ENCODE measurements at places on chromosomes 6 and 20. TPM values are rescaled to one million over a fixed set of nuclear protein-coding genes. Genes with fewer than 3 reads are reported as not detected.

- DNase-seq, result no peak
Observed at GRCh38 chr20:48924756-48925109, 3.2 kb downstream of the ARFGEF2 start.

DNA sequence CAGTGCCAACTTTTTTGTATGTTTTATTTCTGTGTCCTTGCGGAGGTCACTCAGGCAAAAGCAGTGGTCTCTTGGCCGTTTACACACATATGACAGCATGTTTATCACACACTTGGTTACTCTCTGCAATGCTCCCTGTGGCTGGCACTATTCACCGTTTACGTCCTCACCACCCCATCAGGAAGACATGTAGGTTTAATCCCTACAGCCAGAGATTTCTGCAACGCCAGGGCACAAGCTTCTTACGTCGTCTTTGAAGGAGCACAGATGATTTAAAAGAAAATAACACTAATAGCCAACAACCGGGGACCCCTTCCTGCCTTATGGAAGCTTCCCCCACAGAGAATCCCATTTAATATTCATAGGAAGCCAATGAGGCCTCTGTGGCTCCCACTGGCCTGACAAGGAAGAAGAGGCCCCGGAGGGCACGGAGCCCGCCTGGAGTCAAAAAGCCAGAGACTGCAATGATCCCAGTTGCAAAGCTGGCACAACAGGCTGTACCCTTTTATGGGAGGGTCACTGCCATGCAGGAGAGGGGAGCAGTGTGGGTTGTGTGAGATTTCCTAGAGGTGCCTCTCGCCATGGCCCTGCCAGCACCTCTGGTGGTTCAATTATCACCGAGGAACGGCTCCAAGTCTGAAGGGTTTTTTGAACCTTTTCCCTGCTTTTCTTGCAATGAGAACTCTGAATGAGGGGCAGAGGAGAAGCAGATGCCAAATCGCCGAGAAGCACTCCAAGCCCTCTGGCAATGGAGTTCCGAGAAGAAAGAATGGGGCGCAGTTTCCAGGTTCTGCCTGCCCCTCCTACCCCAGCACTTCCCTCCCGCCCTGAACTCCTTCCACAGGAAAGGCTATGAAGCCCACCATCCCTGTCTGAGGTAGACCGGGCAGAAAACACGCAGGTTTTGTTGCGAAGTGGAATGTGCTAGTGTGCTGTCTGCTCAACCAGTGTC is 96.2 kb downstream of the THBS2 start:
- no peak for DNase-seq

Gene KIAA1755
- total RNA-seq, result 2.8 TPM

Gene ZBP1
- not detected for total RNA-seq

DNA sequence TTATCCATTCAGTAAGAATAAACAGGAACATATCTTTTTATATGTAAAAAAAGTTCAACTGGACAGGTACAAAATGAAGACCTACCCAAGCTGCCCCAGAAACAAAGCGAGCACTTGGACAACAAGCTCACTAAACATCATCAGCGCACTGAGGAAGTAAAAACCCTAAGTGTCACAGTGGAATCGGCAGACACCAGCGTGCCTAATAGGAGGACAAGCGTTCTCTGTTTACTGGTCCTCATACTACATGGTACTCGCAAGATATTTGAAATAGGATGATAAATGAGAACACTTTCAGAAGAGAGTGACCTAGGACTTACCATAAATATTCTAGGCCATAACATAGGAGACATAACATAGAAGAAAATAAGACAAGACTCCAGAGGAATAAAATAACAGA is 18.2 kb downstream of the MAP7 start:
- DNase-seq, result no peak

Gene HLA-DRB5
- not detected for total RNA-seq

- no peak for DNase-seq
Observed at GRCh38 chr6:79634491-79635231, 3.5 kb downstream of the SH3BGRL2 start.

Gene FLRT3
- 5.1 TPM for total RNA-seq

Gene BPI
- not detected for total RNA-seq

Gene PEX3
- 25.6 TPM for total RNA-seq

DNA sequence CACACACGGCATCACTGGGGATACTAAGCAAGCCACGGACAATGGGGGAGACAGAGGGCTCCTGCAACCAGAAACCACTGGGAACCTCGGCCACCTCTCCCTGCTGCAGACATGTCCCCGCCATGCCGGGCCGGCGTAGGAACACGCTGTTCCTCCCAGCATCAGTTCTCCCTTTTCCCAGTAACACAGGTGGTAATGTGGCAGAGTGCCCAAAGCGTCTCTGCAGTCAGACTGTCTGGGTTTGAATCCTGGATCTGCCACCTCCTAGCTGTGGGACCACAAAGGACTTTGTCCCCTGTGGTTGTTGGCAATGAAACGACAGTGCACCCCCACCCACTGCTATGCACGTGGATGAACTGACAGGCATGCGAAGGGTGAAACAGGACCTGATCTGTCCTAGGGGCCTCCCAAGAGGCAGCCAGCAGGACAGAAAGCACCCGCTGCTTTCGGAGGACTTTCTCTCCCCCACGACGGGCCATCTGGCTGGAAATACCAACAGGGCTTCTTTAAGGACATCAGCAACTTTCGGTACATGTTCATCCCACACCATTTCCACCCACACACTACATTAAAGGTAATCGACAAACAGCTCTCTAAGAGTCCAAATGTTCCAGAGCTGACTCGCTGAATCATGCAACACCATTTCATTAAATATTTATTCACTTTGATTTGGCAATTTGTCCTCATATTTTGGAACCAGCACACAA is 74.1 kb downstream of the SULF2 start:
- DNase-seq, result no peak

DNA sequence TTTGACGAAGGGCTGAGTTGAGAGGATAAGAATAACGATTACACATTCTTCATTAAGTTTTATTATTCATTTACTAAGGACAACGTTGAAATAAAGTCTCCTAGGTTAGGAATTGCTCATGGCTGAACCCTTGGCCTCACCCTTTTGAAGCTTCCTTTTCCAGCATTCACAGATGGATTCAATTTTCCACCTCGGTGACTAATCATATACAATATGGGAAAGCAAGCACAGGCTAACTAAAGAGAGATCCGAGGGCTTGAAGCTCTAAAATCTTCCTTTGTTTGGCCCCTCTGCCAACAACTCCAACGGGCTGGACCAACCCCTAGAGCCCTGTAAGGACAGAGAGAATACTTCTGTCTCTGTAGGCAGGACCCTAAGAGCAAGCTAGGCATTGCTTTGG is 159.5 kb downstream of the SOD2 start:
- peak; percentile 61 for DNase-seq

Gene VSX1
- not detected for total RNA-seq

Gene EDN3
- total RNA-seq, result not detected

Gene IRF4
- total RNA-seq, result under 0.01 TPM

Gene CTAGE9
- total RNA-seq, result not detected

DNA sequence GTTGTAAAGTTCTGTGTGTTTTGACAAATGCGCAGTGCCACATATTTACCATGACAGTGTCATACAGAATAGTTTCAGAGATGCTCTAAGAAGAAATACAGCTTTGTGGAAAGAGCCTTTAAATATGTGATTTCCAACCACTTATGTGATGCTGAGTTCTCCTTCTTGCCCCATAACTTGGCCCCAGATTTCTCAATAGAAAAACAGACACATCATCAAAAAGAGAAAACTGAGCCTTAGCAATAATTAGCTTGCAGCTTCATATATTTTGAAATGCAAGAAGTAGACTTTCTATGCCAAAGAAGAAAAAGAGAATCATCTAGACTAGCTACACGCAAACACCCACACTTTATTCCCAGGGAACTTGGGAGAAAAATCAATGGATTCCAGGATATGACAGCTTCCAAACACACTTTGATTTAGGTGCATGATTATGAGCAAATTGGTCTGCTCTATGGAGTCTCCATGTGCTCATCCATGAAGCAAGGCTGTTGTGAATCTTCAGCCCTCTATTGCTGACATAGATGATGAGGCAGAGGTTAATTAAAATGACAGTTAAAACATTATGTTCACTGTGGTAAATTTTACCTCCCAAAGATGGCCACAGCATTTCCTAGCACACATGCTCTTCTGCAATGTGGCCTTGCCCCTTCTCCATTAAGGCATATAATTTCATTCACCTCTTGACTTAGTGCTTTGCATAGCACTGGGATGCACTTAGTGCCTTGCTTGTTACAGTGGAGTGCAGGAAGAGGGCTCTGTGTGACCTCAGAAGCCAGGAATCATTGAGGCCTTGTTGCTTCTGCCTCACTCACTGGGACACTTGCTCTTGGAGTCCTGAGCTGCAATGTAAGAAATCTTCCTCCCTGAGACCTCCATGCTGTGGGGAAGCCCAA is 174.6 kb downstream of the SYNDIG1 start:
- no peak for DNase-seq

DNA sequence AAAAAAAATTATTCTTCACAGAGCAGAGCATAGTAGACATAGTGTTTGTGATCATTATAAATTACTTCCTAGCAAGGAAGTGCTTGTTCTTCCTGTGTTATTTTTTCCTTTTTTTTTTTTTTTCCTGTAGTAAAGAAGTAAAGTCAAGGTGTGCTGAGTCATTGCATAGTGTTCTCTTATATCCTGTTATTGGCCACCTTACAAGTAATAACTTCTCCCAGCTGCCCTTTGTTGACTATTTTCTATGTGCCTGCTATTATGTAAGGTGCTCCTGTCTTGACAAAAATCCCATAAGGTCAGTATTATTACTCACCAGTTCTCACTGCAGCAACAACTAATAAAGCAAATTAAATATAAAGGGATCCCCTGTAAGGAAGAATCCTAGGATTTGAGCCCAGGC is 195.3 kb downstream of the GJA1 start:
- DNase-seq, result no peak

- peak; percentile 15 for DNase-seq
Observed at GRCh38 chr6:52389626-52390360, 27.8 kb downstream of the PAQR8 start.

Gene SYCP2L
- total RNA-seq, result under 0.01 TPM

GRCh38 chr6:81939766-81940165 is 187.3 kb upstream of the TENT5A start:
- no peak for DNase-seq

- peak; percentile 8 for DNase-seq
Observed at GRCh38 chr6:166707045-166707444, 80.0 kb upstream of the RPS6KA2 start.

GRCh38 chr6:83114164-83114563 is 46.7 kb downstream of the DOP1A start:
- DNase-seq, result peak; percentile 18

DNA sequence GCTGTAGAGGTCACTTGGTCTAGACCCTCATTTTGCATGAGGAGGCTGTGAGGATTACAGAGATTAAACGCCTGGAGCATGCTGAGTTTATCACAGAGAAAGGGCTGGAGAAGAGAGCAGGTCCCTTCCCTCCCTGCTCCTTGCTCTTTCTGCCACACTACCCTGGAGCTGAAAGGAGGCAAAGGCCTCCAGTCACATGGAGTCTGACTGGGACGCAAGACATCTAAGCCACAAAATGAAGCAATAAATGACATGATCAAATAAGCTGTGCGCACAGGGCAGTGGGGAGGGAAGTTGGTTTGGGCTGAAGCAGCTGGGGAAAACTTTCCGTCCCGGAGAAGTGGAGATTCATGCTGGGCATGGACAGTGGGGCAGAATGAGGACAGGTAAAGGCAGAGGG is 33.3 kb downstream of the ATXN1 start:
- DNase-seq, result no peak

Gene SFTA2
- total RNA-seq, result not detected

DNA sequence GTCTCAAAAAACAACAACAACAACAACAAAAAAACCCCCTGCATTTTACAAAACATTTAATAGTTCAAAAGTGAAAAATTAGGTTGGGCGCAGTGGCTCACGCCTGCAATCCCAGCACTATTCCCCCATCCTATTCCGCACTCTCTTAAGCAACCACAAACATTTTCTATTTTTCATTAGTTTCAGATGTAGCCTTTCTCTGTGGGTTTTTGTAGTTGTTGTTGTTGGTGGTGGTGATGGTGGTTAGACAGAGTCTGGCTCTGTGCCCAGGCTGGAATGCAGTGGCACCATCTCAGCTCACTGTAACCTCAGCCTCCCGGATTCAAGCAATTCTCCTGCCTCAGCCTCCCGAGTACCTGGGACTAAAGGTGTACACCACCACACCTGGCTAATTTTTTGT is 6.4 kb upstream of the GMNN start:
- peak; percentile 27 for DNase-seq

Gene TINAG
- total RNA-seq, result not detected

DNA sequence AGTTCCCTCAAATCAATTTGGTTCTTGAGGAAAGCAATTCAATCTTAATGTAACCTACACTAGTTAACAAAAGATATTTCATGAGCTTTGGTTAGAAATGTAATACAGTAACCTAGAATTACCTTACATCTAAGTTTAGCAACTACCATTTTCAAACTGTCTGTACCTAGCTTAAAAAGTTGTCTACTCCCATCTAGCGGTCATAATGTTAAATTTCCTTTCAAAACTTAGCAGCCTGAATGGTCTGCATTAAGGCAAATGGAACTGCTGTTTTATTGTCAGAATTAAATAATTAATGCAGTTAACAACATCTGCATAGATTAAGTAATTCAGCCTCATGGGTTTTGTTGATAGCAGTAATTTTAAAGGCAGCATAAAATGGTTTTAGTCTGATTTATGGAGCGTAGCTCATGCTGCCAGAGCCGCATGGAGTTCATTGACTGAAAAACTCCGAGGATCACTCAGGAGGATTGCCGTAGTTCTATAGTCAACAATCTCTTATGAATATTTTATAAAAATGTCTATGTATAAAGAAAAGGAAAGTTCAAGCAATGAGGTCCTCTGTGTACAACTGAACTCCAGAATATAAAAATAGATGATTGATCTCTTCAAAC is 485.4 kb upstream of the MANEA start:
- DNase-seq, result peak; percentile 58

Gene PHACTR1
- 0.26 TPM for total RNA-seq

- DNase-seq, result no peak
Observed at GRCh38 chr6:142359271-142359960, 57.6 kb downstream of the ADGRG6 start.

Gene PSORS1C1
- 0.66 TPM for total RNA-seq

GRCh38 chr6:99019381-99019780 is 71.6 kb upstream of the FBXL4 start:
- peak; percentile 59 for DNase-seq

DNA sequence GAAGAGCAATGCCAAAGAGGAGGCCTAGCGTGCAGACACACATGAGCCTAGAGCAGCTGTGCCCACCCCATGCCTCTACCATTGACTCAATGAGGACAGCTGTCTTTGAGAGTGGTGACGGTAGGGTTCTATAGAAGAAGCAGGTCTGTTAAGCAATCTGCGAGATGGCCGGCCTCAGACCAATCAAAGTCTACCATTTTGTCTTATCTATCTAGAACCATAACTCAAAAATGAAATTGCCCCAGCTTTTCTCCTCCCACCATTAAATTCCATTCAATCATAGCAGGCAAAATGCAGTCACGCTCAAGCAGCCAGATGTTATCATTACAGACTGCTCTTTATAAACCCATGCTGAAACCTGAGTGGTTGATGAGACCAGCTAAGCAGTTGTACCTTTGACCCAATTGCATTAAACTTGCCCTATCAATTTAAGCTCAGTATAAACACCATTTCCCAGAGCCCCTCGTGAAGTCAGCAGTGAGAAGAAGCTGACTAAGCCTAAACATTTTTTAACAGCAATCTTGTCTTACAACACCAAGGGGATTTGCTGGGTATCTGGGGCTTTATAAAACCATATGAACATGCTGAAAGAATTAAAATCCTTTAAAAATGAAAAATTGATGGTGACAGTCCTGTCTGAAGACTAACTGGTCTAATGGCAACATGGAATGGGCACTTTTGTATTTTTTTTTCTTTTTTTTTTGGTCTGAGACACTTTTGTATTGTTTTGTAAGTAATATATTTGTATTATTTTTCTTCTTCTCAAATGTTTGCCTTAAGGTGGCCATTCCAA is 57.5 kb downstream of the FOXC1 start:
- DNase-seq, result peak; percentile 8

GRCh38 chr20:689348-689747 is 13.7 kb upstream of the SCRT2 start:
- no peak for DNase-seq
